Activated CD4-positive, CD25-positive, alpha-beta regulatory T cell treated with anti-CD3 and anti-CD28 coated beads, Interleukin-2, amount 50 U/mL, for 24 hours (primary cell): ENCODE measurements at places on chromosomes 16 and 17.
A peak's percentile ranks its signal among the peaks of the same experiment; 100 is the strongest.

DNA sequence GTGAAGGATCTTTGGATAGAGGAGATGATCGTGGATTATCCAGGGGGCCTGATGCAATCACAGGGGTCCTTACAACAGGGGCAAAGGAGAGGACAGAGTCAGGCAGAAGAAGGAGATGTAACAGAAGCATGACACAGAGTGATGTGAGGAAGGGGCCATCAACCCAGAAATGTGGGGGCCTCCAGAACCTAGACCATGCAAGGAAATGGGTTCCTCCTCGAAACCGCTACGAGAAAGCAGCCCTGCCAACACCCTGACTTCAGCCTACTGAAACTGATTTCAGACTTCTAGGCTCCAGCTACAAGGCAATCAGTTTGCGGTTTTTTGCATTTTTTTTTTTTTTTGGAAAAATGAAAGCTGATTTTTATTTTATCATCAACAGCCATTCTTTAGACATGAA lies 34.0 kb downstream of the ZFHX3 start:
- no peak for ATAC-seq

DNA sequence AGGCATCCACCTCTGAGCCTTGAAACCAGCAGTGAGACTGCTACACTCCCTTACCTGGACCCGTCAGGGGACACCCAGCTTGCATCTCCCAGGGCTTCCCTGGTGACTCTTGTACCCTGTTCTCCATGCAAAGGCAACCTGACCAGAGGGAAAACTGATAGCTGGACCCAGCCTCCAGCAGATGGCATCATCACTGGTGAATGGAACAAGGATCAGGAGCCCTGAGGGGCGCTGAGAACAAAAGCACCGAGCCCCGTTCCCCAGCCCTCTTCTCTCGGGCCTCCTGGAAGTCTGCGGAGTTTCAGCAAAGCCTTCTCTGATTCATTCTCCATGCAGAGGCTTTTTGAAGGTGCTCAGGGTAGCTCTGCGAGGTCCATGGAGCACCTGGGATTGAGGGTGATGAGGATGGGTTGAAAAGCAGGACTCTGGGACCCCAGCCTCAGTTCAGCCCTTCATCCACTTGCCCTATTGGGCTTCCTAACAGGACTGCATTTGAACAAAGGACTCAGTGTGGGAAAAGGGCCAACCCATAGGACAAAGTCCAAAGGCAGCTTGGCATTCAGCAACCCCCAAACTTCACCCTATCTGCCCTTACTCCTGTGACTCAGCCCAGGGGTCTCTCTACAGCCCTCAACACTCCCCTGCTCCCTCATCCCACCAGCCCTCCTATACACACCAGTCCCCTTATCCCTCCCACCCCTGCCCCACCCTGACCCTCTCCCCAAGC lies 45.0 kb upstream of the LHX1 start:
- no peak for ATAC-seq

DNA sequence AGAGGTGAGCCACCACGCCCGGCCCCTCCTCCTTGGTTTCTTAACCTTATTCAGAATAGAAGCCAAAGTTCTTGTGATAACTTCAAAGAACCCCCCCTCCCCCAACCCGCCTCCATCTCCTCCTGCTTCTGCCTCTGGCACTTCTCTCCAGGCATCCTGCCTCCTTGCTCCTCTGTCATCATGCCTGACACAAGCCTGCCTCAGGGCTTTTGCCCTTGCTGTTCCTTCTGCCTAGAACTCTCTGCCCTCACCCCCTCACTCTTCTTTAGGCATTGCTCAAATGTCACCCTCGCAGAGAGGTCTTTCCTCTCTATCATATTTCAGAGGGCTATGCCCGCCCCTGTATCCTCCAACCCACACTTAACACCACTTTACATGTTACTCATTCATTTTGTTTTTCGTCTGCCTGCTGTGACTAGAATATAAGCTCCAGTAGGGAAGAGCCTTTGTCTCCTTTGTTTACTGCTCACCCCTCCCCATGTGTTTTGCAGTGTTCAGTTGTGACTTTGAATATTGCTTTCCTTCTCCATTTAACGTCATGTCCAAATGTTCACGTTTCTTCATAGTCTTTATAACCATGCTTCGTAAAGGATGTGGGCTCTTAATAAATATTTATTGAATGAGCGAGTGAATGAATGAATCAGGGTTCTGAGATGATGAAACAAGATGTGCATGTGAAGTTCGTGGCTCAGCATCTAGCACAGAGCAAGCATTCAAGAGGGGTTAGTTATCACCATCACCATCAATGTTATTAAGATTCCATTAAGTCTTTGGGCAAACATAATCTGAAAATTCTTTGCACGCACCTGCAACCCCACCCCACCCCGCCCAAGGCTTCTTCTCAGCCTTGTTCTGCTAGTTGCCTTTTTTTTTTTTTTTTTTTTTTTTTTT lies 186.2 kb upstream of the WSCD1 start:
- ATAC-seq: no peak

- no peak for ATAC-seq
Observed at GRCh38 chr17:49925921-49926320, 43.1 kb upstream of the DLX4 start.

DNA sequence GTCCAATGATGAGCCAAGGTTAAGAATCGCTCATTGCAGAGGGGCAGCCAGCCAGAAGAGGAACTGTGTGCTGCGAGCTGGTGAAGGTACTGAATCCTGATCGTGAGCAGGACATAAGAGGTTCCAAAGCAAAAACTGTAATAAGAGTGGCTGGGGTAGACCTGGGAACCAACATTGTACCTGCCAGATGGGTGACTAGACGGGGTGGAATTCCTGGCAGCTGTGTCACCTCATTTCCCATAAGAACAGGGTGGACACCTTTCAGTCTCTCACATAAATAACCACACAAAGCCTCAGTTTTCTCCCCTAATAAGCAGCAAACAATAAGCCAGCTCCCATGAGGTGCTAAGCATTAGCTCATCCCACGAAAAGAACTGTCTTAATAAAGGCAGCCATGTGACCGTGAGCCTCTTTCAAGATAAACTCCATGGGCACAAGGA lies 290.3 kb downstream of the SOX9 start:
- no peak for ATAC-seq

GRCh38 chr16:55239723-55240122 lies 84.3 kb upstream of the IRX6 start:
- ATAC-seq: no peak

GRCh38 chr17:38598536-38598935 lies 7.2 kb downstream of the SRCIN1 start:
- peak; percentile 31 for ATAC-seq

- no peak for ATAC-seq
Observed at GRCh38 chr17:41212524-41213169, 13.8 kb upstream of the KRTAP9-2 start.
